ENCODE measurements at places on chromosomes 11 and 22. TPM values are rescaled to one million over a fixed set of nuclear protein-coding genes. Genes with fewer than 3 reads are reported as not detected.

CAPN1 gene
- total RNA-seq: 256 TPM

MMP1 gene
- 0.15 TPM for total RNA-seq

STIM1 gene
- total RNA-seq: 93.6 TPM

IGSF9B gene
- 2.2 TPM for total RNA-seq

TEX54 gene
- total RNA-seq: not detected

Measured in Panc1 (cell line).